Stimulated activated CD8-positive, alpha-beta memory T cell treated with anti-CD3 and anti-CD28 coated beads, Interleukin-2, amount 100 ng/mL, for 48 hours (primary cell): ENCODE measurements at places on chromosomes 3 and 15.

- no peak for DNase-seq
These were observed 66.1 kb upstream of the GLCE start for GRCh38 chr15:69094124-69094921.

GRCh38 chr3:14478956-14479550 lies 61.1 kb downstream of the GRIP2 start:
- DNase-seq, result no peak

DNA sequence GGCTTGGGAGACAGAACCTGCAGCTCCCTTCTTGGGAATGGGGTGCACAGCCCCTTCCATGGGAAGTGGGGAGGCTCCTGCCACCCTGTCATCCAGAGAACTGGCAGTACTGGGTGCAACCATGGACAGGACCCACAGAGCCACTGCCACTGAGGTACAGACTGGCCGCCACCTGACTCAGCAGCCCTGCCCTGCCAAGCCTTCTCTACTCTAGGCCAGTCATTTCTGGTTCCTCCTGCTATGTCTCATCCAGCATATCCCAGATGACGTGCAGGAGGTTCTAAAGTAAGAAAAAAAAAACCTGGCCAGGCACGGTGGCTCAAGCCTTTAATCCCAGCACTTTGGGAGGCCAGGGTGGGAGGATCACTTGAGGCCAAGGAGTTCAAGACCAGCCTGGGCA lies 76.9 kb upstream of the RPL32 start:
- DNase-seq, result no peak

GRCh38 chr15:29400701-29401100 lies 131.1 kb upstream of the NSMCE3 start:
- DNase-seq, result no peak

GRCh38 chr3:150784747-150785125 lies 21.8 kb upstream of the SIAH2 start:
- DNase-seq, result no peak

DNA sequence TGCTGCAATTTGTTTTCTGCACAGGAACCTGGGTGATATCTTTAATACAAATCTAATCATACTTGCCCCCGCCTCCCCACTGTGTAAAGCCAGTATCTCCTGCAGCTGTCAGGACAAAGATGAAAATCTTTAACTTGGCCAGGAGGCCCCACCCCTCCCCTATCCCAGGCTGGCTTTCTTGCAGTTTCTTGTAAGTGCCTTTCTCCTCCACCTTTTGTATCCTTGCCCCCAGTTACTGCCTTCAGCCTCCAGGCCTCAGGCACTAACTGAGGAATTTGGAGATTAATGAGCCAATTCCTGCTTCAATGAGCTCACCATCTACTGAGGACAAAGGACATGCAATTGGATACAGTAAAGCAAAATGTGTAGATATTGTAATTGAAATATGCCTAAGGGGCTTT lies 6.5 kb downstream of the GCSAM start:
- DNase-seq, result no peak

- DNase-seq, result no peak
These were observed 122.2 kb upstream of the FGF7 start for GRCh38 chr15:49300856-49301255.

DNA sequence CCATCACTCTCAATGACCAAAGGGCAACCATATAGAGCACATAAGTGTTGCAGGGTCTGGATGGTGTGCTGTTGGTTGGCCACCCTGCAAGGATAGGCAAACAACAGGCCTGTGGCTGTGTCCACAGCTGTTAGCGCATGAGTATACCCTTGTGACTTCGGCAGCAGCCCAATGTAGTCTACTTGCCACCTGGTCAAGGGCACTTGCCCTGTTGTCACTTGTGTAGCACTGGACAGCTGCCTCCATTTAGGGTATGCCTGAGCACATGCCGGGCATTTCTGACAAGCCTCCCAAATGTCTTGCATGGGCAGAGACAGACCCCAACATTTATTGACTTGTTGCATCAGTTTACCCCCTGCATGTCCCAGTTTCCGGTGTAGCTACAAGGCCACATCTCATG lies 12.8 kb downstream of the CCRL2 start:
- DNase-seq, result no peak

DNA sequence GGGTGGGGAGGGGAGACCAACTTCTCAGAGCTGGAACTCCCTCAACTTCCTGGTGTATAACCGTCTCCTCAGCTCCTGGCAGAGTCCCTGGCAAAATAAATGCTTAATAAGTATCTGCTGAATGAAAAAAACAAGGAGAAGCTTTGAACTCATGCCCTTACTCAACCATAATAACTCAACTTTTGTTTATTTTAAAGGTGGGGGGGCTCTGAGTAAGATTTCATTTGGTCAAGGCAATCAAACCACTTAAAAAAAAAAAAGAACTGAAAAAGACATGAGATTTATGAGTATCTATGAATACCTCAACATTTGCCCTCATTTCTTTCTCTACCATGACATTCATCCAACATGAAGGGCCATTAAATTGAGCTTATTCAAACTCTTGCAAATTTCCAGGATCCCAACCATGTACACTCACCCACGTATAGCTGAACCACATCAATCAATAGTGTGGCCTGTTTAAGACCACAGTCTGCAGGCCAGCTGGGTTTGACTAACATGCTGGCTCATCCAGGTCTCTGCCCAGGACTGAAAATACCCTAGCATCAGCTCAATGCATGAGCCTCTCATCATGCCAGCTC lies 157.9 kb downstream of the FOXP1 start:
- no peak for DNase-seq

- no peak for DNase-seq
These were observed 36.9 kb upstream of the SPRED1 start for GRCh38 chr15:38215707-38216106.

DNA sequence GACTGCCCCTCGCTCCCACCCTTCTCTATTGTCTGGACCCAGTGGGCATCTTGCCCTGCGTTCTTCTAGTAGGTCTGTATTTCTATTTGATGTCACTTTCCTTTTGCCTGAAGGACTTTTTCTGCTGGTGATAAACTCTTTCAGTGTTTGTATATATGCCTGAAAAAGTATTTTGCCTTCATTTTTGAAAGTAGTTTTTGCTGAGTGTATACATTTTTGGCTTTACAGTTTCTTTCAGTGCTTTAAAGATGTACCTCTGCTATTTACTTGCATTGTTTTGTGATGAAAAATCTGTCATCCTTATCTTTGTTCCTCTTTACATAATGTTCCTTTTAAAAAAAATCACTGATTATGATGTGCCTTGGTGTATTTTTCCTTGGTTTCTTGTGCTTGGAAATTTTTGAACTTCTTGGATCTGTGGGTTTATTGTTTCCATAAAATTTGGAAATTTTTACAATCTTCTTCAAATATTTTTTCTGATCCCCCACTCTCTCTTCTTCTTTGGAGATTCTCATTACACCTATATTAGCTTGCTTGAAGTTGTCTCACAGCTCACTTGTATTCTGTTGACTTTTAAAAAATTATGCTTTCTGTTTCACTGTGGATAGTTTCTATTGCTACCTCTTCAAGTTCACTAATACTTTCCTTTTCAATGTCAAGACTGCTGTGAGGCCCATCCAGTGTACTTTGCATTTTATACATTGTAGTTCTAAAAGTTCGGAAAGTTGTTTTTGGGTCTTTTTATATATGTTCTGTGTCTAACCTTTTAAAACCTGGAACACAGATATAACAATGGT lies 67.8 kb downstream of the RGMA start:
- no peak for DNase-seq

DNA sequence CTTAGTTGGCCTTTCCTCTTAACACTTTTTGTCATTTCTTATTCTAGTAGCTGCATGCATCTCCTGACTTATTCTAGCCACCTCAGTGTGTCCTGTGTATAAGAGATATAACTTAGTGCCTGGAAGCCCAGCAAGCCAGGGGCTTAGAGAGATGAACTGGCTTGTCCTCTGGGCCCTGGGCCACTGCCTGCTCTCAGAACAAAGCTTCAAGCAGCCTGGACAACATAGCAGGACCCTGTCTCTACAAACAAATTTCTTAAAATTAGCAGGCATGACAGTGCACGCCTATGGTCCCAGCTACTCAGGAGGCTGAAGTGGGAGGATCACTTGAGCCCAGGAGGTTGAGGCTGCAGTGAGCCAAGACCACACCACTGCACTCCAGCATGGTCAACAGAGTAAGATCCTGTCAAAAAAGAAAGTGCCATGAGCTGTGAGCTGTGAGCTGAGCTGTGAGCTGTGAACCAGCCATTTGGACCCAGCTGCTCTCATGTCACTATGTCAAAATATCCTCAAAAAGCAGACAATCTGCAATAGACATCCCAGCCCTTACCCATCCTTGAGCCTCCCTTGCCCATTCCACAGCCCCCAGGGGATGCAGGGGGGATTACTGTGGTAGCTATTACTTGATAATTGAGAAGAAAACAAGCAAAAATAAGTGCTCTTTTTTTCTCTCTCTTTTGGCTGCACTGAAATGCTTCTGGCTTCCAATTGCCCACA lies 174.5 kb downstream of the OPA1 start:
- no peak for DNase-seq

- DNase-seq, result no peak
These were observed 1225.1 kb downstream of the OTOL1 start for GRCh38 chr3:162721736-162722135.

DNA sequence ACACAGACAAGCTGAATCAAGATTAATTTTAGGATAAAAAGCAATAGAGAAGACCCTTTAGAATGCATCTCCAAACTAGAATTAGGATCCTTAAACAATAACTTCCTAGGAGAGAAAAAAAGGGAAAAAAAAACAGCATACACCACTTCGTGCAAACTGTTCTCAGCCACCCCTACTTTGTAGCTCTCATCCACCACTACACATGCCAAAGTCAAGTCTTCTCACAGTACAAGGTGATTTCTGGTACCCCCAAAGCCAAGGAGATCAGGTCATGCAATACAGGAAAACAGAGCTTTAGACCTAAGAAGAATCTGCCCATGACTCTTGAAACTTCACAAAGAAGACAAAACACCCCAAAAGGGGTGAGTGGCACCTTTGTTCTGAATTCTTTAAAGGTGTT lies 166.9 kb downstream of the SUCNR1 start:
- DNase-seq, result no peak

- no peak for DNase-seq
These were observed 178.6 kb upstream of the TRIM42 start for GRCh38 chr3:140499114-140499757.

DNA sequence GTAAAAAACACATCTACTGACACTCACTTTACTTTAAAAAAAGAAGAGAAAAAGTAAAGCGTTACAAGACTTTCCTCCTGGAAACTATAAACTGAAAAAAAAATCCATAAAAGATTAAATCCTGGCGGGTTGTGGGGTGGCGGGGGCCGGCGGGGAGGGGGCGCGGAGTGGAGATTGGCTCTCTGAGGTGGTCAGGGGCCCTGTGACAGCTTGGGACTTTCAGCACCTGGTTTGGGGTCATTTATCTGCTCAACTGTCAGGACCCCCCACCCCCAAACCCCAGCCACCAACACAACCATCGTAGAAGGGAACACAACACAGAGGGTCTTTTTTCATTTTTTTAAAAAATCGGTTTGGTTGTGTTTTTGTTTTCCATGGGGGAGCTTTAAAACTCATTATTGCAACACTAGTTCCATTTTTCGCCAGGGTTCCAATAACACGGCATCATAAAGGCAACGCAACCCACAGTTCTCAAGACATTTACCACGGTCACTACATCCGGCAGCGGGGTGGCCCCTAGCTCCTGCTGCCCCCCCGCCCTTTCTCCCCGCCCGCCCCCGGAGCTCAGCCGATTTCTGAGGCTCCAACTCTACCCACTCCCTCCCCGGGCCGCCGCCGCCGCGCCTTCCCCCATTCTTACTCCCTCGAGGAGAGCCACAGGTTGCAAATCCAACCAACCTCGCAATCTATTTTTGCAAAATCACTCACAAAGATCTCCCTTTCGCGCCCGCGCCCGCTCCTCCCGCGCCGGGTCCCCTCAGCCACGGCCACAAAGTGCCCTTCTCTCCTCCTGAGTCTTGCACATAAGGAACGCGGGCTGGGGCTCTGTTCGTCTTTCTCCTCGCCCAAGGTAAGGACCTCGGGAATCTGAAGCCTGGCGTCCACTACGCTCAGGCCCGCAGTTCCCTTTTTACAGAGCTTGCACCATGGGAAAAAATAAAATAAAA lies 1.8 kb downstream of the BCL6 start:
- DNase-seq, result no peak

- DNase-seq, result no peak
These were observed 33.6 kb downstream of the TMEM212 start for GRCh38 chr3:171876680-171877147.

DNA sequence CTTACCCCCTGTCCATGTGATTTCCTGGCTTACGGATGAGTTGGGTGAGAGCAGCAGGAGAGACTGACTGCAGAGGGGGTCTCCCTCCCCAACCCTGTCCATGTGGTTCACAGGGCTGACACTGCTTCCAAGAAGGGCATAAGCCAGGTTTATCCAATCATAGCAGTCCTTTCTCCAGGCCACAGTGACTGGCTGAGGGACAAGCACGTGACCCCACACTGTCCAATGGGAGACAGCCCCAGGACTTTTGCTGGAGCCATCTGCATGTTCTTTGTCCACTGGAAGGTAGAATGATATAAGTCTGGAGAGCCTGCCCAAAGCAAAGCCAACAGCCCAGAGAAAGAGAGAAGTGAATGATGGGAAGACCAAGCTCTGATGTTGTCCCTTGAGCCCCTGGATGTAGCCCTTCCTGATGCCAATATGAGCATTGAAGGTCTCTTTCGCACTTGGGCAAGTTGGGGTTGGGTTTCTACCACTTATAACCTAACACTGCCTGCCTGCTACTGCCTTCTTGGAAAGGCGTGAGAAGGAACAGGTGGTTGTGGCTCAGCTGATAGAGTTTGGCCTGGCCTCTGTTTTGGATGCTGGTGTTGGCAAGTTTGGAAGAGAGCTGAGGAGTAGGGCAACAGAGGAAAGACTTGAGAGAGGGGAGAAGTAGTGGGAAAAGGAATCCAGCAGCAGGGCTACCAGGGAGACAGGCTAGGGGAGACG lies 41.3 kb upstream of the GRIP2 start:
- no peak for DNase-seq

DNA sequence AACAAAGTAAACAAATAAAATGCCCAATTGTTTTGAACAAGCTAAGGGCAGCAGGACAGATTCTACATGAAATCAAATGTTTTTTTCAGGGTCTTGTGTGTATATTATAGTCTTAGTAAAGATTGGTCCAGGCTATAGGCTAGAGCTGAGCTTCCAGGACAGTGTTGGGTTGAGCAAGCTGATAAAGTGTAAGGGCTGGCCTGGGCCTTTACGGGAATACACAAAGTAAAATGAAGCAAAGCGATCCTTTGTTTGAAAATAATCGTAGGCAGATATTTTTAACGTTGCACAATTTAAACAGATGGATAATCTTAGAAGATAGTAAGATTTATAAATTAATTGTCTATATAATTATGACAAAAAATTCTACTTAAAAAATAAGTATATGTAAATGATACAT lies 1204.6 kb downstream of the OTOL1 start:
- DNase-seq, result no peak

GRCh38 chr15:76514282-76514681 lies 177.7 kb downstream of the ISL2 start:
- no peak for DNase-seq

DNA sequence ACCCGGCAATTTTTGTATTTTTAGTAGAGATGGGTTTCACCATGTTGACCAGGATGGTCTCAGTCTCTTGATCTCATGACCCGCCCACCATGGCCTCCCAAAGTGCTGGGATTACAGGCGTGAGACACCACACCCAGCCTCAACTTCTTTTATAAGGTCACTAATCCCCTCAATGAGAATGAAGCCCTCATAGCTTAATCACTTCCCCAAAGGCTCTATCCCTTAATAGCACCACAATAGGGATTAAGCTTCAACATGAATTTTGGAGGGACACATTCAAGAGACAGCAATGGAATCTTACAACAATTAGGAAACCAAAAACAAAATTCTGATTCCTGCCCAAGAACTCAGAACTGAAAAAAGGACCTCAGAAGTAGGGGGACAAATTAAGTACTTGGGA lies 126.8 kb downstream of the ATP1B3 start:
- DNase-seq, result no peak
